ENCODE measurements at places on chromosomes 11 and 22.

DNA sequence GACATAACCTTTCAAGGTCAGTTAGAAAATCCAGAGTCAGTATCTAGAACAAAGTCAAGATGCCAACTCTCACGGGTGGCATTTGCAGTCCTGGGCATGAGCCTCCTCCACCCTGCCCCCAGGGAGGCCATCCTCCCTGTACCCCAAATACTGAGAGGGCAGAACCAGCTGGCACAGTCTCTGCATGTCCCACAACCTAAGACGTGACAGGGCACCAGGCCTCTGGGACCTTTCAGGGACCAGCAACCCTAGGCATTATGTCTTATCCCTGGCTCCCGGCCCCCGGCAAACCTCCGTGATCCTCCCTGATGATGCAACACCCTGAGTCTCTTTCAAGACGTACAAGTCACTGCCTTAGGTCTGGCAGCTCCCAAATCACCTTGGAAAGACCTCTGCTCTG, 2.0 kb downstream of the MB start:
- no peak for DNase-seq

GRCh38 chr11:67416416-67417335, 1.2 kb downstream of the CARNS1 start:
- DNase-seq, result peak; percentile 57

DNA sequence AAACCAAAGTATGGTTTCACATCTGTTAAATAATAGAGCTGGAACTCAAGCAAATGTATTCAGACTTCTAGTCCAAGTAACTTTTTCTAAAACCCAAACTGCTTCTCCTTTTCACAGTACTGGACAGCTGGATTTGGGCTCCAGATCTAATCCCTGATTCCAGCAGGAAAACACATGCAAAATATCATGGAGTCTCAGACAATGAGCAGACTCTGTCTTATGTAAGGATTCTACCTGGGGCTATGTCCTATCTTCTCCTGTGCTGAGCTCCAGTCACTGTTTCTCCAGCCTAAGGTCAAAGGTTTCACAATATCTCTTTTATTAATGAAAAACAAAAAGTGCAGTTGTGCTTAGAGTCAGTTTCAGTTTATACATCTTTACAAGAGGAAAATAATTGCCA, 83.2 kb upstream of the EED start:
- no peak for DNase-seq

DNA sequence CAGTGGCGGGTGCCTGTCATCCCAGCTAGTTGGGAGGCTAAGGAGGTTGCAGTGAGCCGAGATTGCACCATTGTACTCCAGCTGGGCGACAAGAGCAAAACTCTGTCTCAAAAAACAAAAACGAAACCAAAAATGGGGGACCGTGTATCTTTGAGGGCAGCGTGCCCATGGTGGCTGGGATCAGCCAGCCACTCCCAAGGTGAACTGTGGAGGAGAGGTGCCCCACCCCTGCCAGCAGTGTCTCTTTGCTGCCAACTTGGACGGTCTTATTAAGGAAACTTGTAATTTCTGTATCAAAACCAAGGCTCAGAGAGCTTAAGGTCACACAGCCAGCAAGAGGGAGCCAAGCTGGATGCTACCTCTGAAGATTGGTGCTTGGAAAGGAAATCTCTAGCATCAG, 147.7 kb downstream of the CACNA1I start:
- DNase-seq, result no peak

- no peak for DNase-seq
Measured at GRCh38 chr11:110772863-110773262, 60.6 kb upstream of the ARHGAP20 start.

DNA sequence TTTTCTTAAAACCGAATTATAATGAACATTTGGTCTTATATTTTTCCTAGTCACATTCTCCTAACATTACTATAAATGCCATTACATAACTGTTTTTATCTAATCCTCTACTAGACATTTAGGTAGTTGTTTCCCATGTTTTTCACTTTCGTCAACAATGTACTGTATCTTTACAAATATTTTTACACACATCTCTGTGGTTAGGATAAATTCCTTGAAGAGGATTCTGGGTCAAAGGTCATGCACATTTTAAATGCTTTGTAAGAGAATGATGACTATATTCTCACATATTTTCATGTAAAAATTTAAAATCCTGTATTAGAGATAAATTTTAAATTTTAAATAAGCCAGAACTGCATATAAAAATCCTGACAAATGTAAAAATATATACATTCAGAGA, 61.3 kb upstream of the CLNS1A start:
- no peak for DNase-seq

- no peak for DNase-seq
Measured at GRCh38 chr11:73157101-73158010, 15.2 kb upstream of the FCHSD2 start.

GRCh38 chr11:119865661-119866156, 136.7 kb upstream of the NECTIN1 start:
- no peak for DNase-seq

- no peak for DNase-seq
Measured at GRCh38 chr11:3989921-3990290, 104.7 kb upstream of the RRM1 start.

DNA sequence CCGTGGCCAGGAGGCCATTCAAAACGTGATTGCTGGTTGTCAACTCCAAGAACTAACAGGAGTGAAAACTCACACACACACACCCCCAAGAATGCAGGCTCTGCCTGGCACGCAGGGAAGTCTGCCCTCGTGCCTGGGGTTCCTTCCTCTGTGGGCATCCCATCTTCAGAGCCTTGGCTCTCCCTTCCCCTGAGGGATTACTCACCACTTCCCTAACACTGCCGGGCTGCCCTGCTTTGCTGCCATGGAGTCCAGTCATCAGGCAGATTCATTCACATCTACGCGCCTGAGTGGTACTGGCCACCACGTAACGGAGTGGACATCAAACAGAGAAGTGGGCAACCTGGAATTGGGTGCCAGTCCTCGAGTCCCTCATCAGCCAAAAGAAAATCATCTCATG, 120.7 kb upstream of the TMEM45B start:
- no peak for DNase-seq

GRCh38 chr11:118152552-118153471, at the start of gene SCN4B:
SCN4B (minus strand) TSS chr11:118152823; CDS start chr11:118152673, 150 bp downstream.
- peak; percentile 58 for DNase-seq

DNA sequence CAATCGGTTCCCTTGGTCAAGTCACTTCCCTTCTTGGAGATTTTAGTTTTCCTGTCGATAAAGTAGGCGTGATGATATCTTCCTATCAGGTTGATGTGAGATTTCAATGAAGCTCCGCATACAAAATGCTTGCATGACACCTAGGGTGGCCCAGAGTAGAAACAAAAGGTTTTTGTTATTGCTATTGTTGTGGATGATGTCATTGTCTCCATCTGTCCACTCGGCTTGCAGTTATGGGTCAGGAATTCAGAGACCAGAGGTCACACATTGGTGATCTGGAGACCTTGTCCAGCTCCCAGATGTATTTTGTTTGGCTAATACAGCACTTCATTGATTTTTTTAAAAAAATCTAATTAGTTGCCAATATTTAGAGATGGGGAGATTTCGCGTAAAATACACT, 382.1 kb downstream of the MN1 start:
- no peak for DNase-seq

DNA sequence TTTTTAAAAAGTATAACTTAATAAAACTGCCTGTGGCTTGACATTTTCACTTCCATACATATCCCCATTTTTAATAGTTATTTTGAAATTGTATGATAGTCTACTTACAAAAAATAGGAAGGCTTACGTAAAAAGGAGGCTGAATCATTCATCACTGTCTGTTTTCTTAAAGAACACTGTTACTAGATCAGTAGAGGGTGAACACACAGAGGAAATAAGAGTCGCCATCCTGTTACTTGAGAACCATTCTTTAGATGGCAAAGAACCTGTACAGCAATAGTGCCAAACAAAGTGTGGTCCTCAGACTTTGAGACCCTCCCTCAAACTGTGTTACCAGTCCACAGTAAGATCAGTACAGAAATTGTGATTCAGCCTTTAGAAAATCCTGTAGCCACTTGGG, 180.7 kb downstream of the PGR start:
- no peak for DNase-seq

GRCh38 chr11:75105462-75105925, 8.8 kb upstream of the OR2AT4 start:
- no peak for DNase-seq

DNA sequence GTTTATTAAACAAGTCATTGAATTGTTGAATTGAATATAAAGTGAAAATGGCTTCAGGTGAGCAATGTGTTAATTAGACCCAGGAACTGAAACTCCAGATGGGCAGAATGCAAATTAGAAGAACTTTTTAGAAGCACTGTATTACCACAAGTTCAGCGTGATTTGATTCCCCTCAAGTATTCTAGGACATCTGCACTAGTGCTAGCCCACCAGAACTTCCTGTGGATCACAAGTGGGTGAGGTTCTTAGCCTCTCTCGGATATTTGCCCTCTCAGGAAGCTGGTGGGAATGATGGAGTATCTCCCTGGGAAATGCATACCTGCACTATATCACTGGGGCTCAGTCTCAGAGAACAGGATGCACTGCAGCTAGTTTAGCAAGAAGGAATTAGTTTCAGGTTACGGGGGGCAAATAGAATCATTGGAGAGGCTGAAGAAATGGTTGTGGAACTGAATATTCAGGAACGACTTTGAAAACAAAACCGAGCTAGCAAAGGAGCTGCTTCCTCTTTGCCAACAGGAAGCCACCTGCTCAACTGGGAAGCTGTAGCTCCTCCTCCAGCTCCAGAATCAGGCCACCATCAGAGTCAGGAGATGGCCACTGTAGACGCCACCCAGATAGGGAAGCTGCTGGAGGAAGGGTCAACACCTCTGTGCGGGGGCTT, 74.3 kb downstream of the DHCR7 start:
- DNase-seq, result no peak

- DNase-seq, result no peak
Measured at GRCh38 chr11:1088927-1089737, 14.5 kb downstream of the MUC2 start.

- DNase-seq, result no peak
Measured at GRCh38 chr22:16932577-16932976, 75.4 kb downstream of the GAB4 start.

- no peak for DNase-seq
Measured at GRCh38 chr11:43532041-43532440, 148.5 kb upstream of the HSD17B12 start.

GRCh38 chr11:83259559-83259958, 26.6 kb downstream of the CCDC90B start:
- no peak for DNase-seq

GRCh38 chr22:28051787-28052356, 132.8 kb upstream of the PITPNB start:
- peak; percentile 38 for DNase-seq

GRCh38 chr11:101014600-101015285, 114.9 kb downstream of the PGR start:
- no peak for DNase-seq

DNA sequence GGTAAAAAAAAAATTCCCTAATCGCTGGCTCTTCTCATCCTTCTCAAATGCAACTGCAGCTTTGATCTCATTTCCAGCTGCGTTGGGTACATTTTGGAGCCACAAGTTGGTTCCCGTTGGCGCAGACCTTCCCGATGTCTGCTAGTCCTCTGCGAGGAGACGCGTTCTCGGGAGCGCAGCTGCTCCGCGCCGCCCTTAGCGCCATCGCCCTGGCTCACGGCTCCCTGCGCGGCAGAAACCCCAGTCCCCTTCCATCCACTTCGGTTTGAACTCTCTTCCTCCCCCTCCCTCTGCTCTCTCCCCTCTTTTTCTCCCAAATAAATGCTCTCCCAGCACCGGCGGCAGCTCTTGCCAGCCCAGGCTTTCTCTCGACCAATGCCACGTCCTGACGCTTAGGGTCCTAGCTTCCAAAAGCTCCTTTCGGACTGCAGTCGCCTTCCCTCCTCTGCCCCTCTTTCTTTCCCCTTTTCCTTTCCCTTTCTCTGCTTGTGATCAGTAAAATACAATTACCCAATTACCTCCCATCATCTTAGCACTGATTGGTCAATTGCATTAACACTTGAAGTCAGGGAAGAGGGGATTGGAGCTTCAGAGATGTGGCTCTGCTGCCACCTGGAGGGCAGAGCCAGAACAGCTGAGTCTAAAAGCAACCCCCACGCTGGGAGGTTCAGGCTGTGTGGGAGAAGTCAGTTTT, 1165.7 kb downstream of the LRRC4C start:
- peak; percentile 81 for DNase-seq

- no peak for DNase-seq
Measured at GRCh38 chr22:48414651-48415050, 1413.0 kb downstream of the BRD1 start.

- DNase-seq, result no peak
Measured at GRCh38 chr22:19882446-19883381, 28.0 kb upstream of the GNB1L start.

DNA sequence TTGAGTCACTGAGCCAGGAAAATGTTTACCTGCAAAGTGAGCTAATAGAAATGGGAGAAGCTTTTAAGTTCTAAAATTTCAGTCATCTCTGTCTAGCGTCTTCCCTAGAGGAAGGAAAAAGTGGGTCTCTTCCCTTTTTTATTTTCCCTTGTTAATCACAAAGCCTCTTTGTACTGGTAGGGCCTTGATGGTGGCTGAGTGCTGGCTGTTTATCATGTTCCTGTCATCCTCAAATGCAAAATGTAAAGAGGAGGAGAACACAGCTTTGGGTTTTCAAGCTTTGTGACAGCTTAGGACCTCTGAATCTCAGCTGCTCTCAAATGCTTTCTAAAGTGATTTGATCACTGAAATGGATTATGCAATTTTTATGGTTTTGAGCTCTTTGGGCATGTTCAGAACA, 222.0 kb downstream of the TMEM135 start:
- DNase-seq, result peak; percentile 39

- no peak for DNase-seq
Measured at GRCh38 chr22:38947321-38948140, 9.9 kb upstream of the APOBEC3A start.

- DNase-seq, result peak; percentile 69
Measured at GRCh38 chr22:31969789-31970489, 25.6 kb downstream of the YWHAH start.

DNA sequence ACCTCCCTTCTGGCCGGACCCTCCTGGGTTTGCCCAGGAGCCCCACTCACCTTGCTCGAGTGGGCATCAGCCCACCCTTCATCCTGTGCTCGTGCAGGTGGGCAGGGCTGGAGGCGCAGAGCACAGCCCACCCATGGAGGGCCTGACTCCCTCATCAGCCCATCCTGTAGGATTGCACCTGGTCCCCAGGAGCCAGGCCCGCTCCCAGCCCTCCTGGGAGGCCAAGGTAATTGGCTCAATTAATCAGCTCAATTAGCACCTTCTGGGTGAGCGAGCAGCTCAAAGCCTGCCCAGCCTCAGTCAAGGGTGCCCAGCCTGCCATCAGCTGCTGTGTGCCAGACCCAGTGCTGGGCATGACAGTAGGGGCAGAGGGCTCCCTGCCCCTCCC, 58.1 kb upstream of the NECTIN1 start:
- peak; percentile 90 for DNase-seq

DNA sequence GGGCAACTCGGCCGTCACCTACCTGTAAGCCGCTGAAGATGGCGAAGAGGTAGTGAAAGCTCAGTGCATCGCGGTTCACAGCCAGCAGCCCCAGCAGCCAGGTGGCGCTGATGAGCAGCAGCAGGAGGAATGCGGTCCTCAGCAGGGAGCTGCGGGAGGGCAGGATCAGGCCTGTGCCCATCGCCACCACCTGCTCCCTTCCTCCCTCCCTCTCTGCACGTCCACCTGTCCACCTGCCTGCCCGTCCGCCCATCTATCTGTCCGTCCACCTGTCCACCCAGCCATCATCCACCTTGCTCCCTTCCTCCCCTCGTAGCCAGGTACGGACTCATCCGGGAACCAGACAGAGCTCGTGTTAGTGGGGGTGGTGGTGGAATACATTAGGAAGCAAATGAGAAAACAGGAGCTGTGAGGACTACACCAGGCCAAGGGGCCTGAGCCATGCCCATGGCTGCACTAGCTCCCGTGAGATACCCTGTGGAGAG, 32.2 kb downstream of the TRMU start:
- no peak for DNase-seq

All from NCI-H1417 (cell line).